Uterine smooth muscle cell (primary cell): ENCODE measurements at places on chromosomes 4 and X. TPM values are rescaled to one million over a fixed set of nuclear protein-coding genes. Genes with fewer than 3 reads are reported as not detected.

PRICKLE3 gene
- total RNA-seq = 5.3 and 5.9 TPM in 2 replicates

GABRG1 gene
- total RNA-seq = not detected in 2 replicates

TMPRSS11F gene
- total RNA-seq = not detected in 2 replicates

SLC4A4 gene
- total RNA-seq = 2.0 and 9.6 TPM in 2 replicates

GPRASP1 gene
- total RNA-seq = 4.1 and 8.6 TPM in 2 replicates

CLIC2 gene
- 6.2 and 12.1 TPM in 2 replicates for total RNA-seq

KLB gene
- not detected in 2 replicates for total RNA-seq

PARM1 gene
- total RNA-seq = 0.50 and 0.66 TPM in 2 replicates

CXCL13 gene
- total RNA-seq = not detected in 2 replicates

CXCL11 gene
- 0.22 TPM in 1 of 2 replicates, not detected in the other for total RNA-seq

ADH1A gene
- total RNA-seq = not detected in 2 replicates

TRO gene
- 6.8 and 20.1 TPM in 2 replicates for total RNA-seq

RPL9 gene
- 2,337 and 2,625 TPM in 2 replicates for total RNA-seq

RPS6KA6 gene
- 14.6 and 17.0 TPM in 2 replicates for total RNA-seq

KDM5C gene
- total RNA-seq = 107 and 170 TPM in 2 replicates

RFC1 gene
- 63.2 and 93.0 TPM in 2 replicates for total RNA-seq

ZMAT1 gene
- 0.50 and 0.66 TPM in 2 replicates for total RNA-seq

NXF2 gene
- total RNA-seq = not detected in 2 replicates

IBSP gene
- not detected in 2 replicates for total RNA-seq

FAM114A1 gene
- 453 and 465 TPM in 2 replicates for total RNA-seq

GPC3 gene
- not detected in 2 replicates for total RNA-seq

FREM3 gene
- under 0.01 TPM in 1 of 2 replicates, not detected in the other for total RNA-seq

IL13RA2 gene
- total RNA-seq = 100 and 137 TPM in 2 replicates

KCNE5 gene
- 0.12 and 0.33 TPM in 2 replicates for total RNA-seq

IL13RA1 gene
- total RNA-seq = 23.9 and 43.2 TPM in 2 replicates

ATP2B3 gene
- total RNA-seq = under 0.01 TPM in 1 of 2 replicates, not detected in the other

ADAM29 gene
- not detected in 2 replicates for total RNA-seq

LIAS gene
- 6.4 and 8.2 TPM in 2 replicates for total RNA-seq

COX7B gene
- 363 and 415 TPM in 2 replicates for total RNA-seq

POU3F4 gene
- not detected in 2 replicates for total RNA-seq

PDGFRA gene
- 152 and 220 TPM in 2 replicates for total RNA-seq

NPNT gene
- total RNA-seq = 0.75 and 1.1 TPM in 2 replicates

DCAF12L1 gene
- total RNA-seq = under 0.01 TPM in 1 of 2 replicates, not detected in the other

GLOD5 gene
- total RNA-seq = not detected in 2 replicates

FHDC1 gene
- 0.11 and 0.25 TPM in 2 replicates for total RNA-seq

C4orf17 gene
- total RNA-seq = not detected in 2 replicates

S100G gene
- total RNA-seq = not detected in 2 replicates

RRH gene
- 0.22 TPM in 1 of 2 replicates, not detected in the other for total RNA-seq

HTN1 gene
- total RNA-seq = not detected in 2 replicates

PLP1 gene
- under 0.01 and 0.22 TPM in 2 replicates for total RNA-seq

RIBC1 gene
- total RNA-seq = 0.66 and 0.75 TPM in 2 replicates

CT45A2 gene
- not detected in 2 replicates for total RNA-seq

UCP1 gene
- not detected in 2 replicates for total RNA-seq

SLC7A11 gene
- 94.2 and 98.3 TPM in 2 replicates for total RNA-seq

EFHC2 gene
- 0.44 and 0.50 TPM in 2 replicates for total RNA-seq

RHOH gene
- 0.89 TPM in 1 of 2 replicates, not detected in the other for total RNA-seq

ATOH1 gene
- total RNA-seq = not detected in 2 replicates

ZAR1 gene
- under 0.01 and 0.11 TPM in 2 replicates for total RNA-seq

NLGN3 gene
- under 0.01 and 0.12 TPM in 2 replicates for total RNA-seq

LDB2 gene
- total RNA-seq = 30.6 and 38.7 TPM in 2 replicates

MED12 gene
- 15.6 and 28.7 TPM in 2 replicates for total RNA-seq

FGFR3 gene
- 0.25 and 0.44 TPM in 2 replicates for total RNA-seq

CACNA1F gene
- under 0.01 TPM in 1 of 2 replicates, not detected in the other for total RNA-seq

GNRHR gene
- total RNA-seq = not detected in 2 replicates

ODAPH gene
- total RNA-seq = not detected in 2 replicates

PCDH18 gene
- total RNA-seq = 82.2 and 116 TPM in 2 replicates

CNGA1 gene
- not detected in 2 replicates for total RNA-seq
